ENCODE measurements at places on chromosomes 16 and 17.

DNA sequence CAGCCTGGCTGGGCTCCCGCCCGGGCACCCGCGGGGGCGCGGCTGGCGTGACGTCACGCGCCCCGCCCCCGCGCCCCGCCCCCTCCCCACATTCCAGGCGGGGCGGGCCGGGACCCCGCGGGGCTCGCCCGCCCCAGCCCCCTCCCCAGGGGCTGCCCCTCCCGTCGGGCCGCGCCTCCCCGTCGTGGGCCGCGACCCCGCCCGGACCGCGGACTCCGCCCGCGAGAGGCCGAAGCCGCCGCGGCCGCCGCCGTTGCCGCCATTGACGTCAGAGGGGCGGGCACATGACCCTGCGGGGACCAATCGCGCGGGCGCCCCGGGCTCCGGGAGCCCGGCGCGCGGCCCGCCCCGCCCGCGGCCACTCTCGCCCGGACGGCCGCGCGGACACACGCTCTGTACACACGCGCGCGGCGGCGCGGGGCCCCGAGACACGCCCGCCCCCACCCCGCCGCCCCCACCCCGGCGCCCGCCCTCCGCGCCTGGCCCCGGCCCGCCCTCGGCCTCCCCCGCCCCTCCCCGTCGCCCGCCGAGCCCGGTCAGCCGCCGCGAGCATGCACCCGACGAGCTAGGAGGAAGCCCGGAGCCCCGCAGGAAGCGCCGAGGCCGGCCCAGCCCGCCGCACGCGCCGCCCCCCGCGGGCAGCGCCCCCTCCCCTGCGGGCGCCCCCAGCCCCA, at the start of gene CMIP:
TSS of gene CMIP (plus strand) at position 361 of the 674 bp plus-strand sequence.
- DNase-seq, result peak; percentile 62

GRCh38 chr17:79844869-79845600, 5.8 kb upstream of the CBX4 start:
- peak; percentile 54 for DNase-seq

DNA sequence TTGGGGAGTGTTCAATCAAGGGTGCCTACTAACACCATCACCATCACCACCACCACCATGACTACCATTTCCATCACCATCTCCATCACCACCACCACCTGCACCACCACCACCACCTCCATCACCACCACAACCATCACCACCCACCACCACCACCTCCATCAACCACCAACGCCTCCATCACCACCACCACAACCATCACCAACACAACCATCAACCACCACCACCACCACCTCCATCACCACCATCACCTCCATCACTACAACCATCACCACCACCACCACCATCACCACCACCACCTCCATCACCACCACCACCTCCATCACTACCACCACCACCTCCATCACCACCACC, 15.7 kb downstream of the MARCHF10 start:
- DNase-seq, result no peak

- no peak for DNase-seq
Observed at GRCh38 chr17:82235056-82235774, 6.4 kb downstream of the SLC16A3 start.

GRCh38 chr16:31861455-31861854, 12.2 kb upstream of the ZNF267 start:
- no peak for DNase-seq

DNA sequence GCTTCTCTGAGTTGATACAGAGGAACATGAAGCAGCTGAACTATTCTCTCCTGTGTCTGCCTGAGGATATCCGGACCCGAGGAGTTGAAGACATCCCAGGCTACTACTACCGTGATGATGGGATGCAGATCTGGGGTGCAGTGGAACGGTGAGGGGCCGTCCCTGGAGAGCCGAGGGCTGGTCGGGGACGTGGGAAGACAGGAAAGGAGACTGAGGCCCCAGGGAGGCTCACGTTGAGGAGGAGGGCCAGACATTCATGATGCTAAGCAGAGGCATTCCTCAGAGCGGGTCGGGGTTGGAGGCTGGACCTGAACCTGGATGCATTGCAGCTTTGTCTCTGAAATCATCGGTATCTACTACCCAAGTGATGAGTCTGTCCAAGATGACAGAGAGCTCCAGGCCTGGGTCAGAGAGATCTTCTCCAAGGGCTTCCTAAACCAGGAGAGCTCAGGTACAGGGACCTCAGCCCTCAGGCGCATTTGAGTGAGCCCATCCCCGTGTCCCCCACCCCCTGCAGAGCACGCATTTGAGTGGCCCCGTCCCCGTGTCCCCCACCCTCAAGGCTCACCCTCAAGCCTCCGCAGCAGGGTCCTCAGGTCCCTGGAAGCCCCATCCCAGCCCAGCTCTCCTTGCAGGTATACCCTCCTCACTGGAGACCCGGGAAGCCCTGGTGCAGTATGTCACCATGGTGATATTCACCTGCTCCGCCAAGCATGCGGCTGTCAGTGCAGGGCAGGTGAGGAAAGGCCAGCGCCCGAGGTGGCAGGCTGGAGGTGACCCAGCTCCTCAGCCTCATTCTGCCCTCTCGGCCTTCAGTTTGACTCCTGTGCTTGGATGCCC, 8.3 kb downstream of the ALOX15B start:
- no peak for DNase-seq

DNA sequence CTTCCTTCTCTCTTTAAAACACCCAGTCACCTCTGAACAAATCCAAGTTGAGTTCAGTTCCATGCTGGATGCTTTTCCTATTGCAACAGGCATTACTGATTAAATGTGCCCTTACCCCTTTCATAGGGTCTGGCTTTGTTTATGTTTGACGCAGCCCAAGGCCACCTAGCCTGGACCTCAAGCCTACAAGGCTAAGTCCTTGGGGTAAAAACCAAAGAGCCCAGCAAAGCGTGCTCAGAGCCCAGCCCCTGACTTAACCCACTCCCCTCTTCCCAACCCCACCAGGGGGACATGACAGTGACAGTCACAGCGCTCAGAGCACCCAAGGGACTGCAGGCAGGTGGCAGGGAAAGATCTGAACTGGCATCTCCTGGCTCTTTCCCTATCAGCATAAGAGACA, 200.6 kb downstream of the XYLT1 start:
- DNase-seq, result no peak

DNA sequence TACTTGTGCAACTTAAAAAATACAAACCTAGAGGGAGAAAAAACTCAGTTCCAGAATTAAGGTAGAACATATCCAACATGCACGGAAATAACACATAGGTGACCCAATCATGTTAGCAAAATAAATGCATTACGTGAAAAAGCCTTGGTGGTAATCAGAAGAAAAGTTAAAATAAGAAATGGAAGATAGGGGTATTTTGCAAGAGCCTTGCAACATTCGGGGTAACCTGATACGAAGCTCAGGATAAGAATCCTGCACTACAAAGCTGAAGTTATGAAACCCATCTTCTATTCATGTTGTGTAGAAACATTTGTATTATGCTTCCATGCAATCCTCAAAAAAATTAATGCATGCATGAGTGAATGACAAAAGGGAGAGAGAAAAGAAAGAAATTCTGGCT, 33.1 kb downstream of the CHCT1 start:
- no peak for DNase-seq

- no peak for DNase-seq
Observed at GRCh38 chr17:13575466-13575865, 26.3 kb downstream of the HS3ST3A1 start.

DNA sequence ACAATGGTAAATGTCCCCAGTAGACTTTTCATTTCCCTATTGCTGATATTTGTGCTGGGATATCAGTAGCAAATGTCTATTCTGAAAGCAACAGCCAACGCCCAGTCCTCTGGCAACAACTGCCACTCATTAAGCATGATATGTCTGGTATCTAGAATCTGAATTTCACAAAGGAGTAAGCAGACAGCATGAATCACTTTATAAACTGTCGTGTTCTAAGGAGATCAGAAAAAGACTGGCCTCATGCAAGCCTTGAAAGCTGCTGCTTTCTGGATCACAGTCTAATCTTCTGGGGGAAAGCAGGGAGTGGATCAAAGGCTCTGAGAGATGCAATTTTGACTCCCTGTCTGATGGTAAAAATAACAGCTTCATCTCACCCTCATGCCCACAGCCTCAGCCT, 153.1 kb upstream of the NOG start:
- no peak for DNase-seq

GRCh38 chr17:79980246-79981043, 55.2 kb downstream of the TBC1D16 start:
- DNase-seq, result no peak

GRCh38 chr17:21361020-21361809, 14.9 kb upstream of the KCNJ12 start:
- DNase-seq, result no peak

GRCh38 chr17:38868817-38869525, 887 bp upstream of the LASP1 start:
- peak; percentile 89 for DNase-seq

DNA sequence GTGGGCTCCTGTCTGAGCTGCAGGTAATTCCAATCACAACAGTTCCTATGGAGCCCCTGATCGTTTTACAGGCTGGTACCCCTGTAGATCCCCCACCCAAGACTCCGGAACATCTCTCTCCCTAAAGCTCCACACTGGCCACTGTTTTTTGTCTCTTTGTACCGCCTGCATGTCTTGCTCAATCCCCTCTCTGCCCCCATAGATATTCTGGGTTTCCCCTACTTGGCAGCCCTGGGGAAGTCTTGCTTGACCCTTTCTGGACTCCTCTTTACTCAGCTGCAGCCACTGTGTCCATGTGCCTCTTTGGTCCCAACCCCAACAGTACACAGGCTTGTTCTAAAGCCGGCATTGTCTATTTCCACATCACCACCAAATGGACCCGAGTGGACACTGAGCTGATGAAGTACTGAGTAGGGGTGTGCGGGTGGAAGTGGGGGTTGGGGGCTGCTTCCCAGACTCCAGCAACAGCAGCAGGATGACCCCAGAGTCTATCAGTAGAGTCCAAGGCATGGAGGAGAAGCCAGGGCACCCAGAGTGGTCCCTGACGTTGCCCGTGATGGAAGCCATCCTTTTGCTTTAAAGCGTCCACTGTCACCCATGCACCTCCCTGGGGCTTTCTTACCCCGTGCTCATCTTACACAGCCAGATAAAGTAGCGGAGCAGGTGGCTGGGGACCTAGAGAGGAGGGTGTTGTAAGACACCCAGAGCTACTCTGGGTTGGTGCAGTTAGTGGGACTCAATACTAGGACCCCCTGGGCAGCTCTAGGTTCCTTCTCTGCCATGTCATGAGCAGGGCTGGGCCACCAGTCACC, 6.4 kb downstream of the CD300LB start:
- DNase-seq, result no peak

DNA sequence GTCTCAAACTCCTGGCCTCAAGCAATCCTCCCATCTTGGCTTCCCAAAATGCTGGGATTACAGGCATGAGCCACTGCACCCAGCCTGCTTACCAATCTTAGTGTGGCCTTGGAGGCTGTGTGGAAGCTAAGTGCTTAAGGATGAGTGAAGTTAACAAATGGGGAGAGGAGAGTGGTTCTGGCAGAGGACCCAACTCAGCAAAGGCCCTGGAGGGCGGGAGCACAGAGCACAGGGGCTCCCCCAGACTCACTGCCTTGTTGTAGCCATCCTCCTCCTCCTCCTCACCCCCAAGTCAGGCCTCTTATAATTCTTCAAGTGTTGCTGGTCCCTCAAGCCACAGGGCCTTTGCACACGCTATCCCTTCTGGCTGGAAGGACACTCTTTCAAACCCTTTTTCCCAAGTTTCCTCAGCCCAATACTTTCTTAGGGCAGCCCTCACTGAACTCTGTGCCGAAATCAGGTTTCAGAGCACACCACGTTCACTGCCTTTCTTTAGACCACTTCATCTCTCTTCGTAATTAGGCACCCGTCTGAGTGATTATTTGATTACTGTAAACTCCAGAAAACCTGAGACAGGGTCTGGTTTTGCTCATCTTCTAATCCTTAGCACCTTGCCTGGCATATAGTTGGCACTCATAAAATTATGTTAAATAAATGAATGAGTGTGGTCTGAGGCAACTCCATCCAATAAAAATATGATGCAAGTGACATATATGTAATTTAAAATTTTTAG, 23.4 kb downstream of the NGFR start:
- no peak for DNase-seq

DNA sequence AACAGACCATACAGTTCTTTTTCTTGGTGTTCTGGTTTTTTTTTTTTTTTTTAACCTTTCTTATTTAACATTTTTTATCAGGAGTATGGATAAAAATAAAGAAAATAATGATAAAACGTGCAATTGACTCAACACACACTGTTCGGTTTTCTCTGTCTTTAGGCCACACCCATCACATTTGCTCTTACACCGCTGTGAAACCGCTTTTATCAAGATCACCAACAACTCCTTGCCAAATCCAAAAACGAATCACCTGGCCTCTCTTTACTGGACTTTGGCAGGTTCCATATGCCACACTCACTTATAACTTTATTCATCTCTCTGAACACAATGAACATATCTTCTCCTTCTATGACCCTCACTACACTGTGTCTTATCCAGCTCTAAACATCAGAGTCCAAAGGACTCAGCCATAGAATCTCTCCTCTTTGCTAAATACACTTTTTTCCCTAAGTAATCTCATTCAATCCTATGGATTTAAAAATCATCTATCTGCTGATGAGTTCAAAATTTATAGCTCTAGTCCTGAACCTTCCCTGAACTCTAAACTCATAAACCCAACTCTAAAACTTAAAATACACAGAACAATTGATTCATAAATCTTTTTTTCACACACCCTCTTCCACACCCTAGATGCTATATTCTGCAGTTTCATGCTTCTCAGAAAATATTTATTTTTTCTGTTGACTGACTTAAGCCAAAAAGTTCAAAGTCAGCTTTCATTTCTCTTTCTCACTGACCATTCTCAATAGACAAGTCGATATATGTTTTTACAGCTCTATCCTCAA, 800.6 kb upstream of the SOX9 start:
- DNase-seq, result no peak

DNA sequence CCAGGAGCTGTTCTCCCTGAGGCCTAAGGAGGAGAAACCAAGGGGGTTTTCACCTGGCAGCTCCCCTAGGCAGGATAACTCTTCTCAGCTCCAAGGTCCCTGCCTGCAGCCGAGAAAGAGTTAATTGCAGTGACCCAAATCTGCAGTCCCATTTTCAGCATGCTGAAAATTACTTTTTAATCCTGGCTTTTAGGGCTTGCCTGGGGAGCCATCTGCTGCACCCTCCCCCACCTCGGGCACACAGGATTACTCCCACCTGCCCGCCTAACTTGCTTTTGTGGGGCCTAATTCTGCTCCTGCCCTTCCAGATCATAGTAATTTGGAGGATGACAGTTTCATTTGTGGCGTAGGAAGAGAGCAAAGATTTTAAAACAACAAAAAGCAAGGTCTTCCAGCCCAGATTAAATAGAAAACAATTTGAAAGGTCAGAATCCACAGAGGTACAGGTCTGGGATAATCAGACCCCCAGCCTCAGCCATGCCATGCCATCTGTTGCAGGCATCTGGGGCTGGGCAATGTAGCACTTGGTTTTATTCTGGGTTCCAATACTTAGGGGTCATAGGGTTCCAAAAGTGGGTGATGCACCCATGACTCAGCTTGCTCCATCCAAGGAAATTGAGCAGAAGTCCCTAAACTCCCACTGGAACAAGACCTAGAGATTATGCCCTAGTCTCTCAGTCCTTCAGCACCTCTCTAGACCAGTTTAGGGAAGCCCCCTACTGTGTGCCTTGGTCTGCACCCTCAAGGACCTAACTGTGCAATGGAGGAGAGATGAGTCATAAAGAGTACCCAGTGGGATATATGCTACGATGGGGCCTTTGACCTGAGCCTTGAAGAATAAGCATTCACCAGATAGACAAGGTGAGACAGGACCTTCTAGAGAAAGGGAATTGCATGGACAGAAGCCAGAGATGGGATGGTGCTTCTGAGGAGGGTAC, 64.5 kb upstream of the NLK start:
- DNase-seq, result no peak

- no peak for DNase-seq
Observed at GRCh38 chr17:58007781-58008706, 998 bp upstream of the SRSF1 start.

All from stimulated activated CD4-positive, alpha-beta T cell treated with anti-CD3 and anti-CD28 coated beads, Interleukin-4, amount 100 ng/mL, for 4 hours (primary cell).